ENCODE measurements at places on chromosomes 2 and 18.

DNA sequence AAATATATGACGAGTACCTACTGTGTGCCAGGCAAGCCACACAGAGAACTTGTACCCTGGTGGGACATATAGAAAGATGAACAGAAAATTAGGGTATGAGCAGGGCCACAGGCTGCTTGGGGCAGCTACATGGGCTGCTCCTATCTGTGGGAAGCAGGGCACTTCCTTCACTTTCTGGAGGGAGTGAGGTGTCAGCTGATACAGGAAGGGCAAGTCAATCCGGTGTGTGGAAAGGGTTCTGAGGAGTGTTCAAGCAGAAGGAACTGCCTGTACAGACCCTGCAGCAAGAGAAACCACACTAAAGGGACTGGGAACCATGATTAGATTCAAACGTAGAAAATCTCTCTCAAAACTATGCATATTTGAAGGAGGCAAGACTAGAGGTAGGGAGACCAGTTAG, 58.6 kb upstream of the BCL11A start:
- ATAC-seq, result no peak

GRCh38 chr2:226707499-226707898, 92.1 kb downstream of the IRS1 start:
- no peak for ATAC-seq

- no peak for ATAC-seq
Measured at GRCh38 chr18:7878265-7879211, 311.4 kb downstream of the PTPRM start.

DNA sequence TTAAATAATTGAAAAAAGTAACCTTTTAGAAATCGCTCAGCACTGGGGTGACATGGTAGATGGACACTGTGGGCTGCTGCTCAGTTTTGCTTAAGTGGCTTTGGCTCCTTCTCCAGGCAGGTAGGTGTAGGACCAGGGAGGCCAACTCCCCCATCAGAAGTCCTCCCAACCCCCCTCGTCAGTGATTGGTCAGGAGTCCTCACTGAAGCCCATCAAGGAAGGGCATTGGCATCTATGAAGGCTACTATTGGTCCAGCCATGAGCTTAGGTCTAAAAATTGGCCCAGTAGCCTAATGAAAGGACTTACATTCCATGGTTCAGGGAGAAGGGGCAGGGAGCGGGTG, 34.7 kb downstream of the ST3GAL5 start:
- ATAC-seq, result no peak

- ATAC-seq, result no peak
Measured at GRCh38 chr2:156112323-156112722, 220.2 kb downstream of the NR4A2 start.

DNA sequence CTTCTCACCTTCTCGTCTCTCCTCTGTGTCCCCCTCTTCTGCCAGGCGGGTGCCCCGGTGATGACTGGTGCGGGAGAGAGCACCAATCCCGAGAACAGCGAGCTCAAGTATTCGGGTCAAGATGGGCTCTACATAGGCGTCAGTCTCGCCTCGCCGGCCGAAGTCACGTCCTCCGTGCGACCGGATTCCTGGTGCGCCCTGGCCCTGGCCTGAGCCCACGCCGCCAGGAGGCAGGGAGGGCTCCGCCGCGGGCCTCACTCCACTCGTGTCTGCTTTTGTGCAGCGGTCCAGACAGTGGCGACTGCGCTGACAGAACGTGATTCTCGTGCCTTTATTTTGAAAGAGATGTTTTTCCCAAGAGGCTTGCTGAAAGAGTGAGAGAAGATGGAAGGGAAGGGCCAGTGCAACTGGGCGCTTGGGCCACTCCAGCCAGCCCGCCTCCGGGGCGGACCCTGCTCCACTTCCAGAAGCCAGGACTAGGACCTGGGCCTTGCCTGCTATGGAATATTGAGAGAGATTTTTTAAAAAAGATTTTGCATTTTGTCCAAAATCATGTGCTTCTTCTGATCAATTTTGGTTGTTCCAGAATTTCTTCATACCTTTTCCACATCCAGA, 31.3 kb downstream of the GATA6 start:
- no peak for ATAC-seq

DNA sequence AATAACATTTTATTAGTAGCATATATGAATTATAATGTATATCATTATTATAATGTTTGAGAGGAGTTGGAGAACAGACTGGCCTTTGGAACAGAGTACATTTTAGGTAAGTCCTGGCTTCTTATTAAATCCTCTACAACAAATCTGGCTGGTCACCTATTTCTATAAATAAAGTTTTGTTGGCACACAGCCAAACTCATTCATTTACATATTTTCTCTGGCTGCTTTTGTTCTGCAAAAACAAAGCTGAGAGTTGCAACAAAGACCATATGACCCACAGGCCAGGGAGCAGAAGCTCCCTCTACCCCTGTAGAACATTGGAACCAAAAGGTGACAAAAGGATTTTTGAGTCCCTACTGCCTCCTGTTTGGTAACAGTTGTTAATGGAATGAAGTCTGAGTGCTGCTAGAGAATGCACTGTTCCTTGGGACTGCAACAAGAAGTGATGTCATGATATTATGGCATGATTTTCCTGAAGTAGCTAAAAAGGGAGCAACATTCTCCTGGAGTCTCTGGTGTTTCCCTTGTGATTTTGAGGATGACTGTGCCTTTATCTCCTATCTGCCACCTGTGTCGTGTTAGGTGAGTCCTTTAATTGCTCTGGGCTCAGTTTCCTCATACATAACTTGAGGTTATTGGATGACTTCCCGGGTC, 22.0 kb upstream of the SP9 start:
- no peak for ATAC-seq

- no peak for ATAC-seq
Measured at GRCh38 chr2:30373881-30374302, 73.2 kb upstream of the LCLAT1 start.

Data from gastroesophageal sphincter (tissue), 4 donors.